ENCODE measurements at places on chromosomes 5 and 9. TPM values are rescaled to one million over a fixed set of nuclear protein-coding genes. Genes with fewer than 3 reads are reported as not detected.

DNA sequence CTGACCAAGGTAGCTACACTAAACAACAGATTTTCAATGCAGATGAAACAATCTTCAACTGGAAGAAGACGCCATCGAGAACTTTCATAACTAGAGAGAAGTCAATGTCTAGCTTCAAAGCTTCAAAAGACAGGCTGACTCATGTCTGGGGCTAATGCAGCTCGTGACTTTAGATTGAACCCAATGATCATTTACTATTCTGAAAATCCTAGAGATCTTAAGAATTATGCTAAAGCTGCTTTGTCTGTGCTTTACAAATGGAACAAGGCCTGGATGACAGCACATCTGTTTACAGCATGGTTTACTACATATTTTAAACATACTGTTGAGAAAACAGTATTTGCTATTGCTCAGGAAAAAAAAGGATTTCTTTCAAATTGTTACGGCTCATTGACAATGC, 54.9 kb downstream of the RICTOR start:
- no peak for DNase-seq

GRCh38 chr9:99192786-99193465, 28.8 kb downstream of the ALG2 start:
- DNase-seq, result no peak

CER1 gene
- total RNA-seq, result not detected

DNA sequence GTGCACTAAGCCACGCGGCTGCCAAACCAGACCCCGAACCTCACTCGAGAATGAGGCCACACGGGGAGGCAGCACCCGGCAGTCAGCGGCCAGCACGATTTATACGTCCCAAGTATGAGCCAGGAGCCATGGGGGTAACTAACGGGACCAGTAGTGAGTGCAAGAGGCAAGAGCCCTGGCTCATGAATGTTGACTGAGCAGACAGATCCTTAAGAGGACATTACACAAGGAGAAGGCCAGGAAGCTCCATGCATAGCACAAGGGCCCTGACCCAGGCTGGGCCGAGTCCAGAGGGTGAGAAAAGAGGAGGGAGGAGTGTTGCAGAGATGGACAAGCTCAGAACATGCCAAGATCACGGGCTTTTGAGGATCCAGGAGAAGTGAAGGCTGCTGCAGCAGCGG, 58.6 kb upstream of the PHYKPL start:
- no peak for DNase-seq

DNA sequence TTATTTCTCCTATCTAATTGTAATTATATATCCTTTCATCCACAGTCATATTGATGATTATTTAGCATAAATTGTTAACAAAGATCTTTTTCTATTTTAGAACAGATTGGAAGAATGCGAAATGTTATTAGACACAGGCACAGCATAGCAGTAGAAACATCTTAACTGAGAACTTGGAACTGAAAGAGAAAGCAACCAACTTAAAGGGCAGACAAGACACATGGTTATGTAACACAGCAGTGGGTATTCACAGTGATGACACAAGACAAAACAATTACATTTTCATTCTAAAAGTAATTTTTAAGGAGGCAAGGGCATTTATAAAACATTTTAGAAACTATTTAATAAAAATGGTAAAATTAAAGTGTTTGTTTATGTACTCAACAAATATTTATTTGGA, 57.7 kb upstream of the MEF2C start:
- no peak for DNase-seq

DNA sequence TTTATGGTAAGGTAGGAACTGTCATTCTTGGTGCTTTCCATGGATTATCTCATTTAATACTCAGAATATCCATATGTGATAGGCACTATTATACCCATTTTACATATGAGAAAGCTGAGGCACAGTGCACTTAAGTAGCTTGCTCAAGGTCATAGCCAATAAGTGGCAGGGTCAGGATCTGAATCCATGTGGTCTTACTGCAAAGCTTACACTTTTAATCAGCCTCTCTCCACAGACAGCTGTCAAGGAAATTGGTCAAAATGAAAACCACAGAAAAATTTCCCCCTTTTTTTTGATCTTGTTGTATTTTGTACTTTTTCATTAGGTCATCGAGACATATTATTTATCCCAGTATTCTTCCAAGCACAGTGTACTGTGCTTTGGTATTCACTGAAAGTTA, 78.5 kb downstream of the ERCC6L2 start:
- DNase-seq, result no peak

PGM5 gene
- 150 TPM for total RNA-seq

- no peak for DNase-seq
Measured at GRCh38 chr9:15178631-15179030, 128.4 kb downstream of the TTC39B start.

LCN15 gene
- total RNA-seq, result 0.59 TPM

- DNase-seq, result no peak
Measured at GRCh38 chr5:38932854-38933408, 87.1 kb downstream of the OSMR start.

WHRN gene
- 0.57 TPM for total RNA-seq

DNA sequence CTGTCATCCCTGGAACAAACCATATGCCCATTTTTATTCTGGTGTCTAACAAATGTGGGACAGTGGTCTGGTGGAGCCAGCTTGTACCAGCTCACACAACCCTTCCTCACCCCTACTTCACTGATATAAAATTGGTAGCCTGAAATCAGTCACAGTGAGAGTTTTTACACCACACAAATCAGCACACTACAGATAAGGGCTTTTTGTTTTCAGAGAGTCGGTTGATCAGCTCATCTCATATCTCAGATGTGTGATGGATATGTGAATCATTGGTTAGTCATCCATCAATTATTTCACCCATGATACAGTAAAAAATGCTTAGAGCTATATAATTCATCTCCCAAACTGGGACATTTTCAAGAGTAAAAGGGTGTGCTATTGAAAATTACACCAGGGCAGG, 529.2 kb downstream of the EBF1 start:
- no peak for DNase-seq

GRCh38 chr5:40475561-40475960, 204.2 kb upstream of the PTGER4 start:
- no peak for DNase-seq

DNA sequence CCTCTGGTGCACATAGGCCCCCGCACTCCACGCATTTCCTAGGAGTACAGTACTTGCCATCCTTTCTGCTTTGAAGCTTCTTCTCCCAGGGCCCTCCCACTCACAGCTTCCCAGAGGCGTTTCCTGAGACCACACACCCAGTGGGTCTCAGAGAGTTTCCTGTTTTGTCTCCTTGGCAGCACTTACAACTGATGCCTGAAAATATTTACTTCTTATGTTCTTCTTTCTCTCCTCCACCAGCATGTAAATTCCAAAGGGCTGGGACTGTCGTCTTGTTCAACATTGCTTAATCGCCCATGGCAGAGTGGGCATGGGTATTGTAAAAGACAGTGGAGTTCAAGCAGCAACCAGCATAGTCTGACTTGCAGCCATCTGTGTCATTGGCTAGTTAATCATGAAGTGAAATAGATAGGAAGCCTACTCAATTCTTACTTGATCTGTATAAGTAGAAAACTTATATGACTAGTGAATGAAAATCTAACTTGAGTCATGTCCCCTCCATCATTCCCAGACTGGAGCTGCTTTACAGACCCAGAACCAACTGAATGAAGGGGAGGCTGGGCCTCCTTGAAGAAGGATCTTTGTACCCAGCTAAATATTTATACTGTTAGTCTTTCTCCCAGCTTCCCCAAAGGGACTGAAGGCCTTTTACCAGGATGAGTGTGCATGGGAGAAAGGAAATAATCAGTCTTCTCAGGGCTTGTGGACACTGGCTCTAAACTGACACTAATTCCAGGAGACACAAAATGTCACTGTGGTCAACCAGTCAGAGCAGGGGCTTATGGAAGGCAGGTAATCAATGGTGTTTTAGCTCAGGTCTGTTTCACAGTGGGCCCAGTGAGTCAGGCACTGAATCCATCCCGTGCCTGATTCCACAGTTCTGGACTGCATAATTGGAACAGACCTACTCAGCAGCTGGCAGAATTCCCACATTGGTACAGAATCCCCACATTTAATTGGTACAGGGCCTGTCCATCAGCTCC, 116.4 kb downstream of the SV2C start:
- no peak for DNase-seq

NIPAL4 gene
- total RNA-seq, result not detected

- DNase-seq, result no peak
Measured at GRCh38 chr9:126009047-126009446, 261.9 kb downstream of the PBX3 start.
